Small intestine (tissue), 16 donors: ENCODE measurements at places on chromosomes 11 and 22. TPM values are rescaled to one million over a fixed set of nuclear protein-coding genes. Genes with fewer than 3 reads are reported as not detected.

- no peak for DNase-seq
These were observed 42.6 kb upstream of the SHANK2 start for GRCh38 chr11:71294846-71295600.

The CSNK1E gene
- polyA plus RNA-seq: 71.8 TPM

DNA sequence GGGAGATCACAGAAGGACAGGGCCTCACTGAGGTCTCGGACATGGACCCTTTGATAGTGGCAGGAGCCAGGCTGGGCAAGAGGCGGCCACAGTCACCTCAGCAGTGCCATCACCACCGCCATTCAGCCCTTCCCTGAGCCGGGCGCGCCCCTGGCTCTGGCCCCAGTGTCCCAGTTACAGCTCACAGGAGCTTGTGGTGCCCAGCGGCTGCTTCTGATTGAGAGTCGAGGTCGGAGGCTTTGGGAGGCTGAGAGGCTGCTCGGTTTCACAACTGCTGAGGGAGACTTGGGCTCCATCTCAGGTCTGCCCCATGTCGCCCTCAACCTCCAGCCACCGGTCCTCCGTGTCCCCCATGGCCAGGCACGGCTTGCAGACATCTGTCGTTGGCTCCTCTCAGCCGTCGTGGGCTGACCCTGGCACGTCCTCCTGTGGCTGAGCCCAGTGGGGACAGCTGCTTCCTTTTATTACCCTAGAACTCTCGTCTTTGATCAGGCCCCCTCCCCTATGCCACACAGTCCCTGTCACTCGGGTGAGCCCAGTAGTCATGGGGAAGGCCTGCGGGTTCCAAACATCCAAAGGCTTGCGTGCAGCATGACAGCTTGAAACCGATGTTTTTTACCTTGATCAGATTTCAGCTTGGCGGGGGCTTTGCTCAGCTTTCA, 28.4 kb upstream of the PPP6R3 start:
- DNase-seq: no peak

DNA sequence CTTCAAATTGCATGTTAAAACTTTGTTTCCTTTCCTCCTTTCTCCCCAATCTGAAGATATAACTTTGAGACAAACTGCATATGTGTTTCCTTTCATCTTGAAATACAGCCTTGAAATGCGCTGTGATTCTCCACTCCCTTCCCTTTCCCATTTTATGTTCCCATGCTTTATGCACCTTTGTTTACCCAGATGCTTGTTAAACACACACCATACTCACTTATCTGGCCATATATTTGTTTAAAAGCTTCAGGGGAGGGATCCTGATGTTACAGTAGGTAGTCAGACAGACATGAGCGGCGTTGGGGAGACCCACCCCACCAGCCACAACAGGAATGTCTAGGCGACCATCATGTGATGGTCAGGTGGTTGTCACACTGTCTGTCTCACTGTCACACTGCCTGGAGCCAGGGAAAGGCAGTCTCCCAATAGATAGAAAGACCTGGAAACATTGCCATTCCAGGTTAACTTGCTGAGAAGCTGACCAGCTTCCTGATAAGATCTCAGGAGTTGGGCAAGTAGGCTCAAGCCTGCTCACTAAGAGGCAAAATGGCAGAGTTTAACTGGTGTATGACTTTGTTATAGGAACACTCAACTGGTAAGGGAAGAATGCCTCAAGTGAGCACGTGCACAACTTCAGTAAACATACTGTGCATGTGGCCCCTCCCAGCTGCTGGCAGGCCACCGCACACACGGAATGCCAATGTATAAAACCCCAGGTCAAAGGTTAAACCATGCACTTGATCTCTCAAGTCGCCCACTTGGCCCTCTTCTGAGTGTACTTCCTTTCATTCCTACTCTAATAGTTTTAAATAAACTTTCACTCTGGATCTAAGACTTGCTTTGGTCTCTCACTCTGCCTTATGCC, 23.5 kb upstream of the MSANTD2 start:
- peak; percentile 38 for DNase-seq

- peak; percentile 10 for DNase-seq
These were observed 61.8 kb downstream of the UBASH3B start for GRCh38 chr11:122717264-122717867.

The LMNTD2 gene
- 5.2 TPM for polyA plus RNA-seq

The SLC25A18 gene
- 0.38 TPM for polyA plus RNA-seq

GRCh38 chr11:72528121-72528520, 93.8 kb upstream of the CLPB start:
- no peak for DNase-seq

DNA sequence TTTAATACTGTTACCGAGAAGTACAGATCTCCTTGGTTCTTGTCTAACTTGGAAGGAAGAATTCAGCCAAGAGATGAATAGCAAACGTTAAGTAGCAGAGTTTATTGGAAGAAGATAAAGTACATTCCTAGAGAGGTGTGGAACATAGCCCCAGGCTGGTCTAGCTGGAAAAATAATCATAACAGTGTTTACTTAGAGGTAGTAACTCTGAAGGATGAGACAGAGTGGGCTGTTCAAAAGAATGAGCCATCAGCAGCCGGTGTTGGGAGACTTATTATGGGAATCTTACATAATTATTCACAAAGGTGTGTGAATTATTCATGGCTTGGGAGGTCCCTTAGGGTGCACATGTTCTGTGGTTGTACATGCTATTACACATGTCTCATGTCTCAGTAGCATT, 276.5 kb downstream of the LUZP2 start:
- no peak for DNase-seq

The TYR gene
- not detected for polyA plus RNA-seq

DNA sequence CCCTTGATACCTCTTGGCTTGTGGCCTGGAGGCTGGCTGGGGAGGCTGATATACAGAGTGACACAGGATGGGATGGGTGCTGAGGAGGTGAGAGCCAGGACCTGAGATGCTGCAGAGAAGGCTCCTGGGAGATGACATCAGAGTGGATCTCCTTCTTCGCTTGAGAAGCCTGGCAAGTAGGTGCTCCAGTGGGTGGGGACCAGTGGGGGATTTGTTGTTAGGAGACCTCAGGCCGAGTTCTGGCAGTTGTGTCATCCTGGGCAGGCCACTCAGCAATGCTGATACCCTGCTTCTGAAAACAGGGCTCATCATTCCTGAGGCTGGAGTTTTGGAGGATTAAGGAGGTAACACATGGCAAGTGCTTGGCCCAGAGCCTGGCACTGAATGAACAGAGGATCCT, 1.9 kb upstream of the NDUFV1 start:
- DNase-seq: no peak

DNA sequence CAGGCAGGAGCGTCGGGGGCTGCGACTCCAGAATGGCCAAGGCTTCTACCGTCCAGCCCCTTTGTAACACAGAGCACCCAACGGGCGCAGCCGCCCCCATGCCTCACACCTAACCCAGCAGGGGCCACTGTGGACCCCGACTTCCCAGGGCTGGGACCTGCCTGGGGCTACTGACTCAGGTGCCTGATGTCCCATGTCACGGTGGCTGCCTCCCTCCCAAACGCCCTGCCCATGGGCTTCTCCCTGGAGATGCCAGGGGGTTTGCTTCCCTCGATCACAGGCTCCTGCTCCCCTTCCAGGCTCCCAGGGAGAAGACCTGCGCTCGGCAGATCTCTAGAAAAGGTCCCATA, 84.0 kb downstream of the MYEOV start:
- no peak for DNase-seq

The RASL10A gene
- polyA plus RNA-seq: 0.74 TPM

The PKP3 gene
- 97.0 TPM for polyA plus RNA-seq

DNA sequence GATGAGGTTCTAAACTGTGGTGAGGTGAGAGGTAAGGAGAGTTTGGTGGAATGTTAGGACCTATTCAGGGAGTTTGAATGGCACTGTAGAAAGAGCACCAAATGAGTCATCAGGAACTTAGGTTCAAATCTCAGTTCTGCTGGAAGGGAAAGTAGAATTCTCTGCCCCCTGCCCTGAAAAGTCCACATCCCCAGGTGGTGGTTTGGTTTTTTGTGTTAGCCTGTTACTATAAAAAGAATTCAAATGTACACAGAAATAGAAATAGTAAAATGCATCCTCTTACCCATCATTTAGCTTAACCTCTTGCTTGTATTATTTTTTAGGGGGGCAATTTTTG, 20.2 kb downstream of the PPFIBP2 start:
- DNase-seq: no peak

The MPZL3 gene
- polyA plus RNA-seq: 3.9 TPM

The PDGFB gene
- 5.0 TPM for polyA plus RNA-seq

GRCh38 chr22:29641042-29641699, 37.7 kb downstream of the NF2 start:
- no peak for DNase-seq

GRCh38 chr22:36510384-36510783, 3.5 kb upstream of the FOXRED2 start:
- DNase-seq: no peak

GRCh38 chr11:64614917-64615316, 23.9 kb downstream of the SLC22A12 start:
- no peak for DNase-seq

The CARD16 gene
- 73.8 TPM for polyA plus RNA-seq

GRCh38 chr11:123191939-123192338, 3.1 kb downstream of the CLMP start:
- no peak for DNase-seq

- peak; percentile 77 for DNase-seq
These were observed 12.7 kb upstream of the ARHGEF17 start for GRCh38 chr11:73295241-73295995.

The TRIM49 gene
- not detected for polyA plus RNA-seq

The TAF10 gene
- 133 TPM for polyA plus RNA-seq

The C11orf65 gene
- 0.84 TPM for polyA plus RNA-seq

The GPHA2 gene
- 0.19 TPM for polyA plus RNA-seq

DNA sequence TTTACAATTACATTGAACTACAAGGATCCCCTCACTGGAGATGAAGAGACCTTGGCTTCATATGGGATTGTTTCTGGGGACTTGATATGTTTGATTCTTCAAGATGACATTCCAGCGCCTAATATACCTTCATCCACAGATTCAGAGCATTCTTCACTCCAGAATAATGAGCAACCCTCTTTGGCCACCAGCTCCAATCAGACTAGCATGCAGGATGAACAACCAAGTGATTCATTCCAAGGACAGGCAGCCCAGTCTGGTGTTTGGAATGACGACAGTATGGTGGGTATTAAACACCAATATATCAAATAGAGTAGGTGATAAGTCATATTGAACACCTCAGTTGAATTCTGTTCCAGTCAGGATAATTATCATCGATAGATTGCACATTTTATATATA, 4.4 kb downstream of the FBXO7 start:
- DNase-seq: no peak
